ENCODE measurements at places on chromosomes 1 and 21.

DNA sequence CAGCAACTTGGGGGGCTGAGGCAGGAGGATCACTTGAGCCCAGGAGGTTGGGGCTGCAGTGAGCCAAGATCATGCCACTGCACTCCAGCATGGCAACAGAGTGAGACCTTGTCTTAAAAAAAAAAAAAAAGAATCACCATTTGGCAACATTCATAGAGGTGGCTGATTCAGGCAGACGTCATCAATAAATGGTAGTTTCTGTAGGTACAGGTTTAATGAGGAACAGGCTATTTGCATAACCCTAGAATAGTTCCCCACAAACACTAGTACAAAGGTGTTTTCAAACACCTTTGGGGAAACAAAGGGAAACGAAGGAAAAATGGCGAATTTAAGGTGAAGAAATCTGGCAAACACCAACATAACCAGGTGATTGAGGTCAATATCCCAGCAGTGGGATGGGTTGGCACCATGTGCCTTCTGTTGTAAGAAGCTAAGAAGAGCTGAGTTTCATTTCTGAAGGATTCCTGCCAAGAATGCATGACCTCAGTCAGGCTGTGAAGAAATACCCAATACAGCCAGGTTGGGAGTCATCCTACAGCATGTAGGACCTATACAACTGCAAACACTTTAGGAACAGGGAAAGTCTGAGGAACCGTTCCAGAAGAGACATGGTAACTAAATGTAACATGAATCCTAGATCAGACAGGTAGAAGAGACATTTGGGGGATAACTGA, 5.6 kb downstream of the LPAR3 start:
- no peak for DNase-seq

DNA sequence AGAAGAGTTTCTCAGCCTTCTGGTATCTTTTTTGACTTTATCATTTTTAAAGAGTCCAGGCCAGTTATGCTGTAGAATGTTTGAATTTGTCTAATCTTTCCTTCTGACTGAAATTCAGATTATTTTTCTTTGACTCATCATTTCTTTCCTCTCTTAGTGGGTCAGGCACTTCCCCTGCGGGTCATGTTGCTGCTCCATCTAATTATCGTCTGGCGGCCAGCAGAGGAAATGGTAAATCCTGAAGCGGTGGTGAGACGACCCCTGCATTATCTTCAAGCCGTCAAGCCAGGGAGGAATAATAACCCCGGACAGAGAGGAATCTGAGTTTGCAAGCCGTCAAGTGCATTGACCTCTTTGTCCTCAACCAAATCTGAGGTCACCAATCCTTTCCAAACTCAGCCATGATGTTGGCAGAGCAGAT, 102.1 kb downstream of the ADSS2 start:
- no peak for DNase-seq

DNA sequence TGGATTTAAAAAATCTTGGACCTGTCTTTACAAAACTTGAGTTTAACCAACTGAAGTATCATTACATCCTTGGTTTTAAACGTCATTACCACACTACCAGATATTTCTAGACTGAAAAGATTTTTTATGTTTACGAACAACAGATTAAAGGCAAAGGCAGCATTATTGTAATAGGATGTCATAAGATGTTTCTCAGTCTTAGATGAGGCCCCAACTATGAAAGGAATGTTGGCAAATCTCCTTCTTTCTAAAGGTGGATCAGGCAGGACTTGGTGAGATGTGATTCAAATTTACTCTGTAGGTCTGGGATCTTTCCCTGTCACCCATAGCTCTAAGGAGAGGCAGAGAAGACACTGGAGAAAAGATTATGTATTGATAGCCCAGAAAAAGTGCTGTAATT, 417.9 kb downstream of the PTBP2 start:
- DNase-seq = no peak

- DNase-seq = no peak
Measured at GRCh38 chr1:107535091-107535490, 394.3 kb downstream of the NTNG1 start.

DNA sequence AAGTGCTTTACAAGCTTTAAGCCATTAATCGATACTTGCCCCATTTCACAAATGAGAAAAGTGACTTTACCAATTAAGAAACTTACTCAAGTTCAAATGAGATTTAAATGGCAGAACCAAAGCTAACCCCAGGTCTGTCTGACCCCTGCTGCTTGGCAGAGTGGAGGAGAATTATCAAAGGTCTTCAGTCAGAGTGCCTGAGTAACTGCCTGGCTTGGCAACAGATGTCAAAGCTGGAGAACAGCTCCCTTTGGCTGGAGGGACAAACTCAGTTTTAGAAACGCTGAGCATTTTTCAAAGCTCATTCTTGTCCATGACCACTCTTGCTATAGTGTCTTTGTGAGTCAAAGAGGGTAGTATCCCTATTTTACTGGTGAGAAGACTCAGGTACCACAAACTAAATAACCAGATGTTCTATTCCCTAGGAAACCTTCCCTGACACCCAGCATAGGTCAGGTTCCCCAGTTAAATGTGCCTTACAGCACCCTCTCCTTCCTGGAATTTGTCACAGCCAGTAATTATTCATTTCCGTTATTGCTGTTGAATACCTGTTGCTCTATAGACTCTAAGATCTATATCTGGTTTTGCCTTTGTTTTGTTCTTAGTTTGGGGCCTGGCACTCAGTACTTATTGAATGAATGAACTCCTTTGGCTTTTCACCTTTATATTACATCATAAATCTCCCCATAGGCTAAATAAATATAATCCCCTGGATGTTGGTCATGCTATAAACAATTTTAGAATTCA, 5.0 kb upstream of the BCAR3 start:
- no peak for DNase-seq
